Hematopoietic multipotent progenitor cell treated with erythropoietin and hydrocortisone succinate and interleukin-3 and kit ligand, for 8 days (in vitro differentiated cells): ENCODE measurements at places on chromosomes 2 and 18.
A peak's percentile ranks its signal among the peaks of the same experiment; 100 is the strongest.

- DNase-seq = no peak
These were observed 73.3 kb upstream of the ATIC start for GRCh38 chr2:215238485-215239098.

DNA sequence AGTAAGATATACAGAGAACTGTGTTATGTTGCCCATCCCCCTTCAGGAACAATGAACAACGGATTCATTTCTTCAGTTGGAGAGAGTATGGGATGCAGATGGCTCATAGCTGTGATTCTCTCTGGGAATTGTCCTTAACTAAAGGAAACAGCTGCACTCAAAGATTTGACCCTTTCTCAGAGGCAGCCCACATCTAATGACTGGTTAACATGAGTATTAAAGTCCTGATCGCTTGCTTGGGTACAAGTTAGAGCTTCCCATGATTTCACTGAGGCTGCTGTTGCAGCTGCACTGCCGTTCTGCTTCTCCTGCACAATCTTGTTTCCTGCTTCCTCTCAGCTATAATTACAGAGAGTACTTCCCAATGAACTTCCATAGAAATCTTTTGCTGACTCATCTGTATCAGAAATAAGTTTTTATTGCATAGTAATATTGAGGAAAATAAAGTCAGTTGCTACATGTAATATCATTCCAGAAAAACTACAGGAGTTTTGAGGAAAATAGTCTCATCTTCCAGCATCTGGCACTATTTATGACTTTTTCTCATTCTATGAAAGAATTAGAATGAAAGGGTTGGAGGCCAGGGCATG, 12.8 kb upstream of the SCN9A start:
- no peak for DNase-seq

DNA sequence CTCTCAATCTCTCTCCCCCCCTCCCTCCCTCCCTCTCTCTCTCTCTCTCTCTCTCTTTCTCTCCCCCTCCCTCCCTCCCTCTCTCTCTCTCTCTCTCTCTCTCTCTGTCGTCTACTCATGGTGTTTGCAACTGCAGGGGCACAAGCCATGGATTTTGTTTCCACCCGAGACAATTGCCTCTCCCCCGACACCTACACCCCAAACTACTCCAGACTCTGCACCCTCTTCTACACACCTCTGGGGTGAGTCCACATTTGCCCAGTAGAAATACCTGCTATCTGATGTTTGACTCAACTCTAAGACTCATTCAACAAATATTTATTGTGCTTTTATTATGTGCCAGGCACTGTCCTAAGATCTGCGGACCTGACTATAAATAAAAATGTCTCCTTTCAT, 93.7 kb downstream of the TMEM17 start:
- no peak for DNase-seq

DNA sequence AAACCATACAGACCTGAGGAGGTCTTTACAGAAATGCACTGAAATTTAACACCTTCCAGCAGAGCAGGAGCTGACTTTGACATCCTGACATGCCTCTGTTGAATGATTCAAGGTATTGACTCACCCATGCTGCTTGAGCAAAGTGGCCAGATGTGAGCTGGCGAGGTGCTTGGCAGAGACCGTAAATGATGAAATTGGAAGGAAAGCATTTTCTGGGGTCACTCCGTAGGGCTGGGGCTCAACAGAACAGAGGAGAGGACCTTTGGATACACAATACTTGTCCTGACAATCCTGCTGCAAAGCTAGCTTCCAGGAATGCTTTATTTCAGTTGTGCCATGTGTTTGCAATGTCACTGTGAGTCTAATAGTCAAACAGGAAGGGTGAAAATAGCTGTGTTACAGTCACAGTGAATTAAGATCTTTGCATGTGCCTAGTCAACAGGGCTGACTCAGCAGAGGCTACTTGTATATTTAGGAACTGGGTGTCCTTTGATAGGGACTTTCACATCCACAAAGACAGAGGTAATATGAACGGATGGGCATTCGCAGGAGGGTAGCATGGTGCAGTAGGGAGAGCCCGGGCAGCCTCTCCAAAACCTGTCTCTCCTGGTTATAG, 31.6 kb upstream of the NCK2 start:
- no peak for DNase-seq

DNA sequence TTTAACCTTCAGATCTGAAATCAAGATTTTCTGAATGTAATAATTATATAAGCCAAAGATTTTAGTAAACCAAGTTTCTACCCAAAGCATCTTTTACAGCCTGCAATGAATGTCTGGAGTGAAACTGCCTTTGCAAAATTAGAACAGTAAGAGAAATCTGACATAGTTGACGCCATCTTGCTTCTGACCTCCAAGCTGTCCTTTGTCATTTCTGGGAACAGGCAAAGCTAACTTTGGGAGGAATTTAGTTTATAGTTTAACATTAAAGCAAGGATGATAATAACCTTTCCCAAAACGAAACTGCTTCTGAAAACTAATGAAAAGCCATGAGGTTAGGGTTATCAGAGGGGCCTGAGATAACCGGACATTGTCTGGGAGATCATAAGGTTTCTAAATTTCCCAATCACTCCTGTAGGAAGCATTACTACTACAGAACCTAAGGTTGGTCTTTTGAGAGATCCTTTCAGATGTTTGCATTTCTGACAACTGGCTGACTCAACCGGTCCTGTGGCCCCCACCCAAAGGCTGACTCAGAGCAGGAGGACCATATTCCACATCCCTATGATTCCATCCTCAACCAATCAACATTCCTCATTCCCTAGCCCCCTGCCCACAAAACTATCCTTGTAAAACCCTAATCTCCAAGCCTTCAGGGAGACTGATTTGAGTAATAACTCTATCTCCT, 124.5 kb downstream of the TMEM131 start:
- no peak for DNase-seq

DNA sequence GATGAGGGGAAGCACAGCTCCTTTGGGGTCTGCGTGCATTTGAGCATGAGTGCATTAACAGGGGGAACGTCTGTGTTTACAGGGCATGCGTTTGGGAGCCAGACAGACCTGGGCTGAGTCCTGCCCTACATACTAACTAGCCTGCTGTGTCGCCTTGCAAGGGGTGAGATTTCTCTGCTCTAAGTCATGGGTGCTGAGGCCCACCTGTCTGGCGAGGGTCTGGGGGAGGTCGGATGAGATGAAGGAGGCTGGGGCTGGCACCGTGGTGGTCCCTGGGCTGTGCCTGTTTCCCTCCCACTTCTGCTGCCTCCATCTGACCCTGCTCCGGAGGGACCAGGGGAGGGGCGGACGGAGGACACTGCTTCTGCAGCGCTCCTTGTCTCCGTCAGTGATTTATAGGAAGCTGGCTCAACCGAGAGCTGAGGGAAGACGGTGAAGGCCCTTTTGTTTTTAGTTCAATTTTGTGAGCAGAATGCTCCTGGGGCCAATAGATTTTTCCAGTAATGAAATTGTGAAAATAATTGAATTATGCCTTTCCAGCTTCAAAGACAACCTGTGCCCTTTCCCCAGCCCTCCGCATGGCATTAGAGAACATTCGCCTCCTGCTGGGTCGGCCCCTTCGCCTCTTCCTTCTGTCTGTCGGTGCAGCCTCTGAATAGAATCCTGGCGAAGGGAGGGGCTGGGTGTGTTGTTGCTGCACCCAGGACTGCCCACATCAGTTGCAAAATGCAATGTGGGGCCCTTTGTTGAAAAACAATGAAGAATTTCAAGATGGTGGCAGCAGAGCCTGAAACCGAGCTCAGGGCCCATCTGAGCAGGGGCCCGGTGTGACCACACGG, 49.7 kb downstream of the RRM2 start:
- no peak for DNase-seq

- DNase-seq = no peak
These were observed 585.6 kb downstream of the NUP35 start for GRCh38 chr2:183709829-183710228.

GRCh38 chr2:100136310-100136709, 6.1 kb downstream of the AFF3 start:
- no peak for DNase-seq

- DNase-seq = peak; percentile 35
These were observed 1.0 kb upstream of the GMPPA start for GRCh38 chr2:219497495-219498279.

DNA sequence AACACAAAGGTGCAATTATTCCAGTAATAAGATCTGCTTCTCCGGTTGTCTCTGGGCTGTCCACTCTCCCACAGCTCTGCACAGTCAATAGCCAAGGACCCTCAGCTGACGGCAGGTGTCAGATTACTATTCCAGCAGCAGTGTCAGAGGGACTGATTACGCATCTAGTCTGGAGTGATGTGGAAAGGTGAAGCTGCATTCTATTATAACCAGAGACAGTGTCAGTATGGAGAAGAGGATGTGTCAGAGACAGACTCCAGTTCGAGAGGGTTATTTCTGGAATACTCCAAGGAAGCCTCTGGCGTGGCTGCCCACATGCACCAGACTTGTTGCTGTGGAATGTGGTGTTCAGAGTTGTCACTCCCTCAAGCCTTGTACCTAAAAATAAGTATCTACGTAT, 163.6 kb upstream of the TMEM200C start:
- no peak for DNase-seq

DNA sequence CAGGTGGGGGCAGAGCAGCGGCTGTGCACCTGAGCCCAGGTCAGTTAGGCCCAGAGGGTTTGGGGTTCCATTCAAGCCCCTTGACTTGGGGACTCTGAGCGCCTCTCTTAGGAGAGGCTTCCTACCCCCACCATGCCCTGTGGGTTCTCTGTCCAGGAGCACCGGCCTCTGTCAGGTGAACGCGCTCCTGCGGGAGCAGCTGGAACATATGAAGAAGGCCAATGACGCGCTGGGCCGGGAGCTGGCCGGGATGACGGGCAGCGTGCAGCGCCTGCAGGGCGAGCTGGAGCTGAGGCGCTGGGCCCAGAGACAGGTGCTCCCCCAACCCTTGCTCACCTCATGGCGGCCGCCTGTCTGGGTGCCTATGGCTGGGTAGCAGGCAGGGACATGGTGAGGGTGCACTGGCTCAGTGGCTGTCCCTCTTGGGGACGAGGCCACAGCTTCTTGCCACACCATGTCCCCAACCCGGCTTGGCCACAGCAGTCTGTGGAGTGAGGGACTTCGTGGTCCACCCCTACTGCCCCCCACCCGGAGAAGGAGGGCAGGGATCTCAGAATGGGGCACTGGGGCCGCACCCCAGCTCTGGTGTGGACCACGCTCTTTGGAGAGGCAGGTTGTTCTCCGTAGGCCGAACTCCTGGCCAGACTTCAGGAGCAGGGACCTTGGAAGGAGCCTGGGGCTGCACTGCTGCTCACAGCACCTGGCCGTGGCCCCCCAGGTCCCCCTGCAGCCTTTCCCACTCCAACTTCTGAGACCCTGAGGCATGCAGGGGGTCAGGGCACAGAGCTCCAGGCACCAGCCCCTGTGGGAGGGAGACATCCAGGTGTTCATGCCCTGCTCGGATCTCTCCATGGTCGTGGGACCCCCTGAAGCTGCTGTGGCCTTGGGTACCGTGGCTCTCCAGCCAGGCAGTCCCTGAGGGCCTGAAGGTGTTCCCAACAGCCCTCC, 19.7 kb downstream of the CROCC2 start:
- DNase-seq = no peak

DNA sequence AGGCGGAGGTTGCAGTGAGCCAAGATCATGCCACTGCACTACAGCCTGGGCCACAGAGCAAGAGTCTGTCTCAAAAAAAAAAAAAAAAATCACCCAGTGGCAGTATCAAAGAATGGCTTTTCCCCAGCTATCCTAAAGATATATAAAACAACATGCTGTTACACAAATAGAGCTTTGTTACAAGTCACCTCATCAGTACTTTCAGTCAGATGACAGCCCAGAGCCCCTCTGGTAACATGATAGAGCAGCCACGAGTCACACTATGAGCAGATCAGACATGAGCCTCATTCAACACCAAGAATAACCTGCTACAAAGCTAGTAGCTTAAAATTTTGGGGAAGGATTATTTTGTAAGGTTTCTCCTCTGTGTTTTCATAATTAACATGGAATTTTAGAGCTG, 25.2 kb downstream of the PDE11A start:
- no peak for DNase-seq

DNA sequence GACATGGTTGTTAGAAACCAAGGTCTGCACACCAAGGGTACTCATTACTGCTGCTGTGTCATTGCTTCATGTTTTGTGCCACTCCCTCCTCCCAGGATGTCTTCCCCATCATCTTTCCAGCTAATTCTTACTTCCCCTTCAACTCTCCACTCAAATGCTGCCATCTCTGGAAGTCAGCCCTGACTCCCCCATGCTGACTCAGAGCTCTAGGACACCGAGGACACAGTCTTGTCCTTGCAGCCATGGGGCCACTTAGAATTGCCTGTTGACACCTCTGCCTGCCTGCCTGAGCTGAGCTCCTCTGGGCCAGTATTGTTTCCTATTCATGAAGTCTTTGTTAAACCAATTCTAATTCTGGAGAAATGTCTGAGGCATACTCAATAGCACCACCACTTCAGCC, 100.2 kb downstream of the GYPC start:
- no peak for DNase-seq

GRCh38 chr2:201258666-201259615, 1.4 kb upstream of the CASP8 start:
- DNase-seq = peak; percentile 24

- DNase-seq = no peak
These were observed 48.7 kb downstream of the INPP5D start for GRCh38 chr2:233108611-233109490.

GRCh38 chr2:28568533-28568932, 72.7 kb downstream of the PLB1 start:
- no peak for DNase-seq

DNA sequence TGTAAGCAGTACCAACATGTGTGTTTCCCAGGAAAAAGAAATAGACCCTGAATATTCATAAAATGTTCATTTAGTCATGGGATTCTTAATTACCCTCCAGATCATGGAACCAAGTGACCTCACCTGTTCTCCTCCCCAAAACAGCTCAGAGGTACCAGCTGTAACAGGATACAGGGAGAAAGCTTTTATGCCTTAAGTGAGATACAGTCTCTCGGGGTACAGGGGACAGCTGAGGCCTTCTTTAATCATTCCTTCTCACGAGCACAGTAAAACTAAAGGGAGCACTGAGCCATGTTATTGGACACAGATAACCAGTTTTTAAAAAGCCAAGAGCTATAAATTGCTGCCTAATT, 16.6 kb downstream of the EPHA4 start:
- no peak for DNase-seq

DNA sequence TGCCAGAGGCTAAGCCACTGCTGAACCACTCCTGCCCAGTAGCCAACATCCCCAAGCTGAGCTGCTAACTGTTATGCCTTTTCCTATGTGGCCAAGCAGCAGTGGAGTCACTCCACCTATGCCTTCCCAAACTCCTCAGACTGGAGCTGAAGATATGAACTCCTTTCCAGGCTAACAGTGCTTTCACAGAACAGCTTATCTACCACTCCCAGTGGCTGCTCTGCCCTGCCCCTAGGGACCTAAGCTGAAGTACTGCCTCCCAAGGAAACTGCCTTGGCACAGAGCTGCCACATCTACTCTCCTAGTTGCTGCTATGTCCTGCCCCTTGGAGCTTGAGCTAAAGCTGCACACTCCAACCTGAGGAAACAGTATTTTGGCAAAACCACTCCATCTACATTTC, 275.9 kb downstream of the RBM43 start:
- DNase-seq = no peak
